ENCODE measurements at places on chromosomes 6 and 20.
A peak's percentile ranks its signal among the peaks of the same experiment; 100 is the strongest.

DNA sequence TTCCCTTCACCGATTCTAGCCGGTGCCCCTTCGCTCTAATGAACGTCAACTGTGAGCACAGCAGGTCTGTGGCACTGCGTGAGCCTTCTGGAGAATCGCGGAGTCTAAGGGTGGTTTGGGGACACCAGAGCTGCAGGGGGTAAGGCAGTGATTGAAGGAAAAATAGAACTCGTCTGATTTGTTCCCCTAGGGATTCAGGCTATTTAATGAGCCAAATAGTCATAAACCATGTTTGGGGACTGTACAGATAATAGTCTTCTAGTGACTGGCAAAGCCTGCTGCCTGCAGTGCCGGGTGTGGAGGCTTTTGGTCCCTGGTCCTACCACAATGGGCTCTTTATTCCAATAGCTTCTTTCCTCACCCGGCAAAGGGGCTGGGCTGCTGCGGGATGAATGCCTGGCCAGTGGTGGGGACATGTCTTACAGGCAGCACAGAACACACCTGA lies 11.1 kb upstream of the NTSR1 start:
- no peak for DNase-seq

GRCh38 chr6:71533939-71534379 lies 245.3 kb downstream of the OGFRL1 start:
- no peak for DNase-seq

DNA sequence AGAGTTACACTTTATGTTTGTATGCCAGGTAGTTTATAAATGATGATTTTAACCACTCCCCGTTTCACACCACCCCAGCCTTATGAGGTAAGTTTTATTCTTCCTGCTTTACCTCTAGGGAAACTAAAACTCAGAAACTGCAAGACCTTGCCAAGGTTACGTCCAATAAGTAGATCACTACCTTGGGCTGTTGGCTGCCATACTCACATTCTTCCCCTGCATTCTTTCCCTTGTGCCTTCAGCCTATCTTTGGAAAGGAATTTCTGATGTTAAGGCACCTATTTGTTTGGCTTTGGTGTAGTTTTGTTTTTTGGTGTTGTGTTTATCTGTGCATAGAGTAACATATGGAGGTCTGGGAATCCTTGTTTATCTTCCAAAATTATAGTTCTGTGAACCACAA lies 122.1 kb downstream of the UST start:
- DNase-seq, result no peak

DNA sequence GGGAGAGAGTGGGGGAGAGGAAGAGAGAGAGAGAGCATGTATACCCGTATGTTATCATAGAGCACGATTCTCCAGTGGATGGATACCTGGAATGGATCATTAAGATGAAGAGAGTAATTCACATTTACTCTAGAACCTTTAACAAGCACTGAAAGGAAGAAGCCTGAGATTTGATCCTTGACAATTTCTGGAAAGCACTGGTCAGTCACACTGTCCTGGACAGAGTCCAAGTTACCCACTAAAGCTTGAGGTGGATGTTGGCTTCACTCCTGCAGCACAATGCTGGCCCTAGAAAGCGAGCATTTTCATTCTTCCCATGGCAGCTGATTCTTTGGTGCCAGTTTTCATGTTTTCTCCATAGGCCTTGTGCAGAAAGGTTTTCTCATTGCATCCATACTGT lies 25.6 kb downstream of the NFYA start:
- no peak for DNase-seq

- no peak for DNase-seq
These were observed 158.1 kb downstream of the QKI start for GRCh38 chr6:163572612-163573011.

DNA sequence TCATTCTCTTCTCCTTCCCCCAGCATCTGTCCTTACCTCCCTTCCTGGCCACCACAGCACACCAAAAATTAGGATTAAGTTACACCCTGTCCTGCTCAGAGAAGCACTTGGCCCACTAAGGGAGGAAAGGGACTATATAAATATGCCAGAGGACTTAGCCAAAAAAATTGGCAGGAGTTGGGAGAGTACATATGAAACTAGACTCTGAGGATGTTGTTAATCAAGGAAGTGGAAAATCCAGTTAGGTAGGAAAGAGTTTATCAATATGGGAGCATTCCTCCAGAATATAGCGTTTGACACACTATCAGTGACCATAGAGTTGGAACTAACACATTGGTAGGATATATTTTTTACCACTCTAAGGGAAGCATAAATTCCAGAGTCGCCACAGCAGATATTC lies 57.3 kb upstream of the TSHZ2 start:
- no peak for DNase-seq

GRCh38 chr6:7730784-7731227 lies 4.9 kb downstream of the BMP6 start:
- no peak for DNase-seq

- DNase-seq, result no peak
These were observed 172.6 kb upstream of the LAMA2 start for GRCh38 chr6:128710315-128710714.

GRCh38 chr20:57263801-57264792 lies 2.3 kb downstream of the BMP7 start:
- peak; percentile 68 for DNase-seq

DNA sequence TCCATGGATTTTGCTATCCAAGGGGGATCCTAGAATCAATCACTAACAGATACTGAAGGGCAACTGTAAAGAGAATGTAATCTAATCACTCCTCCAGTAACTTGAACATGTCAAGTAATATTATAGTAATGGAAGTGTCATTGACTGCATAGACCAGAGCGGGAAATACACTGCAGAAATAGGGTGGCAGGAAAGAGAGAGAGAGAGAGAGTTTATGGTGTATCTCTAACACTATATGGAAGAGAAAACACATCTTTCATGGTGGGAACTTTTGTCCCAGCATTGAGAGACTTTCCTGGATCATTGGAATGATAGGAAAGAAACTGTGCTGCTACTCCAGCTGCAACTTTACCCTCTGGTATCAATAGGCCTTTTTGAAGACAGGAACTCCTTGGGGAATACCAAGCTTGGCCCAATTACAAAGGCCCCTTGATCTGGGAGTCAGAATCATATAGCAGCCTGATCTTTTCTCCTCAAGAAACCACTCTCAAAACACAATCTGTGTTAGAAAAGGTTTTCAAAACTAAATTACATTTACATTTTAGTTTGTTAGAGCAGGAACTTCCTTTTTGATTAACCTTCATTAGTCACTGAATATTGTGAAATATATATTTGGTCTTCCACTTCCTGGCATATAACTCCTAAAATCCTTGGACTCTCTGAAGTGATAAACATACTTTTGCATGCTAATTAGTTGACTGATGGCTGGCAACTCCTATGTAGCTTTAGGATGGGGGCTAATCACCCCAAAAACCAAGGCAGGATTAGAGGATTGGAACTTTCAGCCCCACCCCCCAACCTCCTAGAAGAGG lies 29.5 kb upstream of the RNGTT start:
- DNase-seq, result no peak

DNA sequence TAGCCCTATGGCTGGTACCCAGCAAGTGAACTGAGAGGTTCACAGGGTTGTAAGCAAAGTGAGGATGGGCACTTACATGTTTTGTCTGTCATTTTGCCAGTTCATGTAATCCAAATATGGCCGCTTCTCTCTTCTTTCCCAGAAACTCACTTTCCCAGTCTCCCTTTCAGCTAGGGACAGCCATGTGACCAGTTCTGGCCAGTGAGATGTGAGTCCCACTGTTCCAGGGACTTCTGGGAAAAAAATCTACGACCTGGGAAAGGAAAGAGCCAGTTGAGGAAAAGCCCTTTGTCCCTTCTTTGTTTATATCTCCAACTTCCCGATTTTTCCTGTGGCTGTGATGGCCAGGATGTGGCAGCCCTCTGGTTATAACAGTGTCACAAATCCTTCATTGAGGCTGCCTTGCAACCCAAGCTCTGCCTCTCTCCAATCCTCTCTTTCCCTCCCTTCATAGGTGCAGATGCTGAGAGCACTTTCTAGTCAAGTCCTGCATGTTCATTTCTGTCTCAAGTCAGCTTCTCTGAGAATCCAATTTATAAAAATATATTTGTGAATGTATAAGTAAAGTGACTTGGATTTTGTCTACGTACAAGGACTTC lies 148.6 kb upstream of the ZFP64 start:
- no peak for DNase-seq

- no peak for DNase-seq
These were observed 108.7 kb downstream of the ERMARD start for GRCh38 chr6:169859978-169860703.
